PC-3 (cell line): ENCODE measurements at places on chromosomes 5 and 9.

DNA sequence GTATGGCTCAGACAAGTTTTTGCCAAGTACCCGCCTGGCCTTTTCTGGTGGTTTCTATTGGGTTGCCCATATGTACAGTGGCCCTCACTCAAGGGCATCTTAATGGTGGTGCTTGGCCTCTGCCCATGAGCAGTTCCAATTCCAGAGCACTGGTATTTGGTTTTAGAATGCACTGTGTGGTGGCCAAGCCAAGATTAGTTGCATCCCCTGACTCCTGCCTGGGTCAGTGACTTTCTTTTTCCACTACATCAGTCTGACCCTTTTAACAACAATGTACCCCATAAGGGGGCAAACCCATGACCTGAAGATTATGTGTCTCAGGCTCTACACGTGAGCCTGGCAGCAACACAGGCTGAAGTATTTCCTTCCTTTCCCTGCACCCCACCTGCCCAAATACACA is 34.2 kb downstream of the NPR3 start:
- no peak for DNase-seq

GRCh38 chr9:136587145-136587943 is 41.5 kb upstream of the NOTCH1 start:
- no peak for DNase-seq

DNA sequence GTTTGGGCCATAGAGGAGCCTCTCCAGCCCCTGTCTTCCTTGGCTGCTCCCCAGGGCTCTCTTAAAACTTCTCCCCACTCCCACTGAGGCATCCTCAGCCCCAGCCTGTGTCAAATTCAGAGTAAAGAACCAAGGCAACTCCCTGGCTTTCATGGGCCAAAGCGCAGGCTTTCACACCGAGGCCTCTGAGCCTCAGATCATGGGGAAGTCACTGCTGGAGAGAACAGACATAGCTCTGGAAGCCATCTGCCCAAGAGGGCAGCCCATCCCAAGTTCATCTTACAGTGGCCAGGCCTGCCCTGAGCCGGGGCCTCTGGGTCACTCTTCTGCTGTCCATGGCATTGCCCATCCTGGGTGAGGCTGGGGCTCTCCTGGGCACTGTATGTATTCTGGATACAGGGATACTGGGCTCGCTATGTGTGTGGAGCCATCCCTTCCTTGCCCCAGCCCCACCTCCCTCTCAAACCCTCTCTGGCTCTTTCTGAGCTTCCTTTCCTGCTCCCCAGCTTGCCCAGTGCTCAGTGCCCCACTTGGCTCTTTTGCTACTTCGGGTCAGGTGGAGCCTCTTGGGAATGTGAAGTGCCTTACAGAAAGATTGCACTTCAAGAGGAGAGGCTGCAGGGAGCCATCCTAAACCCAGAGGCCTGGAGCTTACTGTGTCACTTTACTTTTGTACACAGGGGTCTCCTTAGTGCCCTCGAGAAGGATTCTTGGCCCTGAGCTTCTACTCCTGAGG is 33.0 kb downstream of the TGFBI start:
- DNase-seq: no peak

DNA sequence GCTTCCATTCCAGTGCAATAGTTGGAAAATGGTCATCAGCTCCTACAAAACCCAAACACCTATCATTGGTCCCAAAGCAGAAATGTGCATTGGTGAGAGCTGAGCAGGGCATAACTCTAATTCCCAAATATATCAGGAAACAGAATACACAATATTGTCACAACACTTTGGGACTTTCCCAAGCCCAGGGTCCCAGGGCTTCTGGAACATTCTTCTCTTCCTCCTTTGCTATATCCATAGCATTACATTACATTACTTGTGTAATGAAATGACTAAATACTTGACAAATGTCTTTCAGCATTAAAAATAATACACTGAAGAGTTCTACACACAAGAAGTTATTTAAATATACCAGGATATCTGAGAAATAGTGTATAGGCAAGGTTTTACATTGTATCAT is 45.6 kb downstream of the LIX1 start:
- no peak for DNase-seq

- DNase-seq: peak; percentile 18
Measured at GRCh38 chr5:125634216-125634835, 788.9 kb upstream of the GRAMD2B start.

GRCh38 chr5:1466631-1467265 is 21.5 kb upstream of the SLC6A3 start:
- no peak for DNase-seq

GRCh38 chr5:111735583-111736270 is 21.3 kb downstream of the NREP start:
- peak; percentile 83 for DNase-seq

GRCh38 chr9:84758817-84759216 is 89.3 kb downstream of the NTRK2 start:
- DNase-seq: no peak

DNA sequence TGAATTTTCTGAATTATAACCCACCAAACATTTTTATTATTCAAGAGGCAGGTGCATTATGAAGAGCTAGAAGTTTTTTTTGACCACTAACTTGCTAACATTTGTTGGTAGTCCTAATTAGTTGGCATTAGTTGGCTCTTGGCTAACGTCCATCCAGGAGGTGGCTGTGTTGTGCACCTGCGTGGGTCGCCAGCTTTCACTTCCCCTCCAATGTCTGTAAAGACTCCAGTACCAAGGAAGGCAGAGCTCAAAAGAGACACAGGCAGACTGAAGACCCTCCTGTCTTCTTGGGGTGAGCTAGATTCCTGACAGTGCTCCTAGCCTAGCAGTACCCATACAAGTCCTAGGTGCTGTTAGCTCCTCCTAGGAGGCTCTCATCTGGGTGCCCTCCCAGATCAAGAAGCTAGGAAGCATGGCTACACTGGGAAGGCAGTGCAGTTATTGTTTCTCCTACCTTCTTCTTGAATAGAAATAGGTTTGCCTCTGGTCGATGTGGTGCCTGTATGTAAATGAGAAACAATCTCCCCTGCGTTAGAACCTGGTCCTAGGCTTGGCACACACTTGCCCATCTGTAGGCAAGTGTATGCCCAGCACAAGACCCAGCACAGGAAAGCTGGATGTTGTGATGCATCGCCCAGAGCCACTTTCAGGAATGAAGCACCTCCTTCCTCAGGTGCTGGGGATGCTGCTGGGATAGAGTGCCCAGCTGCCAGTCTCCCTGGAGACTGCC is 190.9 kb downstream of the ICE1 start:
- DNase-seq: no peak
